Glutamatergic neuron (in vitro differentiated cells): ENCODE measurements at places on chromosomes 3 and 15.

GRCh38 chr3:108501535-108501934, 8.9 kb downstream of the MYH15 start:
- DNase-seq: no peak

GRCh38 chr3:149902498-149903139, 68.1 kb downstream of the PFN2 start:
- DNase-seq: no peak

DNA sequence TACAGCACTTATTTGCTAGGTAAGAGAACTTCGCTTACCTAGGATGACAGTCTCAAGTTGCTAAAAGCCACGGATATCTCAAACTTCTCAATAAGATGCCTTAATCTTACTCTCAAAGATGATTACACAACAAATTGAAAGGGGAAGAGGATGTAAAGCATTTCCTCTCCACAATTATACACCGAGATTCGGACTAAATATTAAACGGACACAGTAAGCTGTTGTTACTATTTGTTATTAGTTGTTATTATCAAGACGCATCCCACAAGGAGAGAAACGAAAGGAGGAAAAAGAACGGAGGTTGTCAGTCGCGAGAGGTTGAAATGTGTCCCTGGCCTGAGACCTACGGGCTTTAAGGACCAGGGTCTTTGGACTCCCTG, 660 bp downstream of the ZNF106 start:
- DNase-seq: no peak

DNA sequence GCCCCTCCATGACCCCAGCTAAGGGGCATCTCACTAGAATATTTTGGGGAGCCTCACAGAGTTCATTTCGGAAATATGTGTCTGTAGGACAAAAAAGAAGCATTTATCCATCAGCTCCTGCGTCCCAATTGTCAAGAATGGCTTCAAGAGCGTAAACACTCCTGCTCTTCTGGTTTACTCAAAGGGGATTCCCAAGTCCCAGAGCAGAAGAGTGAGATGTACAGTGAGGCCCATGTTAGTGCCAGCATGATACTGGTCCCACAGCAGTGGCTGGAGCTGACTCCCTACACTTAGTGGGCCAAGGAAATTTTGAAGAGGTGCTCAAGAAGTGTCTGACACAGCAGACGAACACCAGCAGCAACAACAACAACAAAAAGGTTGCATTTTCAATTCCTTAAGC, 34.9 kb upstream of the ARL8B start:
- DNase-seq: no peak

DNA sequence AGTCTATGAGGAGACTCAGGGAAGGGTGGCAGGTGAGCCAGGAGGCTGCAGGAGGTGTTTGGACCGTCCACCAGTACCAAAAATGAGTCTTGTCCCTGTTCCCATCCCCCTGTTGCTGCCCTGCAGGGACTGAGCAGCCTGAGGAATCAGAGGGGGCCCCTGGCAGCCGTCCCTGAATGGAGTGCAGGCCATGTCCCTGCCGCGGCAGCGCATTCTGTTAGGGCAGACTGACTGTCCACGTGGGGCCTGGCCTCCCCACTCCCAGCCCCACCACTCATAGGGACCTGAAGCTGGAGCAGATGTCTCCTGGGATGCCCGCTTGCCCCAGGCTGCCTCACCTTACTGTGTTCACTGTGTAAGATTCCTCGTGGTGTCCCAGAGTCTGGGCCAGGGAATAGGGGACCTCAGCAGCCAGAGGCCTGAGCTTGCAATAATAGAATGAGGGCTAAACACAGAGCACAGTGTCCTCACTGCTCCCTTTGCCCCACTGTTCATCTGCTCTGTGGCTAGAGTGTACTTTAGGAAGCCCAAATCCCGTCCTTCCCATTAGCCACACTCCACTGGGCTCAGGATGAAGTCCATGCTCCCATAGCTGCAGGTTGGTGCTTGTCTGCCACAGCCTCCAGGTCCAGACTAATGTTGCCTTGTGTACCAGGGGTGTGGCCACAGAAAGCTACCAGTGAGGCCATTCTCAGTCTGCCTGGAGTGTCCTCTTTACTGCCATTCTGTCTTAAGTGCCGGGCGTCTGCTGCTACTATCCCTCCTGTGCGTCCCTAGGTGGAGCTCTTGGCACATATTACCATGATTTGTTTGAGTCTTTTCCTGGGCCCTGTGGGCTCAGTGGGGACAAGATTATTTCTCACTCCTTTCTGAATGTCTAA, 63.2 kb downstream of the HCN4 start:
- DNase-seq: peak; percentile 65

DNA sequence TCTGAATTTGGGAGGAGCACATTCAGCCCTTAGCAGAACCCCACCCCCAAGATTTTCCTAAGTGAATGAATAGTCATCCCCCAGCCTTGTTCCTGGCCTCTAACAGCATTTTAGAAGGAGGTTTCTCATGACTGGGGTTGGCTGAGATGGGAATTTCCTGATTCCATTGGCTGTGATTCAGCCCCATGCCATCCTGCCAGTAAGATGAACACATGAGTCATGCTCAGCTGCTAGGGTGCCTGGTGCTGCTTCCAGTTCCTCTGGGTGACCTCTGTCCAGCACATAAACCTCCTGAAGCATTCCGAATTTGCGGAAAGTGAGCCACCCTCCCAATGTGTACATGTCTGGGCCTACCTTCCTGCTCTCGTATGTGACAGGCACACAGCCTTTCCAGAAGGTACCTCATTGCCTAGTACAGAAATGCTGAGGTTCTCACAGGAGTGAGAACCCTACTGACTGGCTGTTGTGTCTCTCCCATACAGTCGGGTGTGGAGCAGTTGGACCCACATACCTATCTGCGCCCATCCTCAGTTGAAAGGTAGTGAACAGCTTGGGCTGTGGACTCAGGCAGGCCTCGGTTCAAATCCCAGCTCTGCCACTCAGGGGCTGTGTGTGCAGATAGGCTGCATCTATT, 91.7 kb downstream of the APBA2 start:
- DNase-seq: no peak

GRCh38 chr3:52195823-52196331, 2.1 kb upstream of the ALAS1 start:
- no peak for DNase-seq

DNA sequence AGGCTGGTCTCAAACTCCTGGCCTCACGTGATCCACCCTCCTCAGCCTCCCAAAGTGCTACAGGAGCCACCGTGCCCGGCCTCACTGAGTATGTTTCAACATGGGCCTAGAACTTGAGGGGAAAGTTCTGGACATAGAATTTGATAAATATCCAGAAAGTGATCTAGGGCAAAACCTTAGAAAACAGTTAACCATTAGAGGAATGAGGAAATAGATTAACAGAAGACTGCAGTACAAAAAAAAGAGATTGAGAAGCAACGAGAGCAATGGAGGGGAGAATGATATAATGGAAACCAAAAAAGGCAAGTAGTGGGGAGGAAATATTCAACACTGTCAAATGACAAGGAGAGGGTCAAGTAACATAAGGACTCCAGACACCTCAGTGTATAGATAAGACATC, 191.5 kb downstream of the PLCH1 start:
- no peak for DNase-seq

- DNase-seq: no peak
Measured at GRCh38 chr15:69462030-69462492, 9.4 kb downstream of the RPLP1 start.

DNA sequence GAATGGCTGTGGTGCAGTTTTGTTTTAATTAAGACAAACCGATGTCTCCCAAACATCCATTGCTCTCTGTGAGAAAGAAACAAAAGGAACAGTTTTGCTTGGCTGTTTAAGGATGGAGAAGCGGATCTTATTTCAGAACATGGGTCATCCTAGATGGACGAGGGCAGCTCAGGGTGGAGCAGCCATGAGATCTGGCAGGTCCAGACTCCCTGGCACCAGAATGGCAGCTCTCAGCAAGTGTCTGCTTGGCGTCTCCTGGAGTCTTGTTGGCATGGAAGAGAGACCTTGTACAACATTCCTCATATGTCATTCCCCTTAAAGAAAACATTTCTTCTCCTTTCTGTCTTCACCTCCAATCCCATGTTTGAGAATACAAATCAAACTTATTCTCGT, 93.8 kb downstream of the ADAMTSL3 start:
- DNase-seq: no peak

DNA sequence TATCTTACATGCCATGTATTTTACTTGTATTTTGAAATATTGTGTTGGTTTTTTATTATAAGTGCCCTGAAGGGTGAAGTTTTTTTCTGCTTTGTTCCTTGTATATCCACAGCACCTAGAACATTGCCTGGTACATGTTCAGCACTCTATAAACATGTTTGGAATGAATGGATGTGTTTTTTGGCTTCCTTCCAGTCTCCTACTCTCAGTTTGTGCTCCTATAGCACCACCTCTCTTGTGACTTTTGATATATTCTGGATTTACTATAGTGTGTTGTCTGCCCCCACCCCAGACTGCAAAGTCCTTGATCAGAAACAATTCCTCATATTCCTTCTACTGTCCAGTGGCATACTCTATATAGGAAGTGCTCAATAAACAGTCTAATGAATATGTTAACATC, 60.6 kb downstream of the PLCL2 start:
- DNase-seq: no peak

GRCh38 chr15:69777356-69777755, 320.4 kb downstream of the TLE3 start:
- DNase-seq: no peak

DNA sequence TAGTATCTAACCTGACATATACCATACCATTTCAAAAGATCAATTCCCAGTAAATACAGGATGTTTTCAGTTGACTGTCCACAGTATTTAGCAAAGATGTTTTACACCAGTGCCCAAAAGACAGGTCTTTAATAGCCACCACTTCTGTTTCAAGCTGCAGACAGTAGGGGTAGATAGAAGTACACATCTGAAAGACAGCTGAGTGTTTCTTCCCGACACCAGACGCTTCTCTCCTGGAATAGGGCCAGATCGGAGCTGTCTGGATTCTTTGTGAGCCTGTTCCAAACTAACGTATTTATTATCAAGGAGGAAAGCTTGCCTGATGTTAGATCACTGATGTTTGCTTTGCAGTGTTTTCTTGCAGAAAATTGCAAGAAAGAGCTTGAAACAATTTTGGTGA, 136.1 kb upstream of the RBMS3 start:
- DNase-seq: no peak

DNA sequence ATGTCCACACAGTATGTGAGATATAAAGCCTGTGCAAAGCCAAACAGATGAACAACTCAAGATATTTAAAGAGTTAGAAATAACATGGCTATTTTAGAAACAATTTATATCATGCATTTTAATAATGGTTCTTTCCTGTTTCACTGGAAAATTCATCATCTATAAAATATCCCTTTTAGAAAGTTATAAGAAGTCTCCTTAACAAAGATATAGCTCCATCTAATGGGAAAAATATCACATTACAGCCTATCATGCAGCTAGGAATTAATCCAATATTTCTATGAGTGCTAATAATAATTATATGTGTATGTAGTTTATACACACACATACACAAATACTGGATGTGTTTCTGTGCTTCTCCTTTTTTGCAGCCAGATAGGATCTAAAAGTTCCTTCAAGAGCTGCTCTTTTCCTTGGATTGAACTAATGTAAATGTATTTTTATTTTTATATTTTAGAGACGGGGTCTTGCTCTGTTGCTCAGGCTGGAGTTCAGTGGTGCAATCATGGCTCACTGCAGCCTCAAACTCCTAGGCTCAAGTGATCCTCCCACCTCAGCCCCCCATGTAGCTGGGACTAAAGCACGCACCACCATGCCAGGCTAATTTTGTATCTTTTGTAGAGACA, 21.6 kb downstream of the RPL22L1 start:
- no peak for DNase-seq

DNA sequence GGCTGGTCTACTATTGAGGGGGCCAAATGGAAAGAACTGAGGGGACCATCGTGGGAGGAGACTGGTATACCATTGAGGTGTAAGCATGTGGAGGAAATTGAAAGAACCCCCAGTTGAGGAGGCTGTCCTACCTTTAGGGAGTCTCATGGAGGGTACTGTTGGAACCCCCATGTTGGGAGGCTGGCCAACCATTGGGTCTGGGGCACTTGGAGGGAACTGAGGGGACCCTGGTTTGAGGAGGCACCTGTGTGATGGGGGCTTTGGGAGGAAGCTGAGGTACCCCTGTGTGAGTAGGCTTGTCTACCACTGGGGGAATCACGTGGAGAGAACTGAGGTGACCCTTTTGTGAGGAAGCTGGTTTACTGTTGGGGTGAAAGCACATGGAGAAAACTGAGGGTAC, 157.5 kb downstream of the FBLN2 start:
- DNase-seq: peak; percentile 1

GRCh38 chr3:72123908-72124441, 339.0 kb upstream of the PROK2 start:
- DNase-seq: no peak

DNA sequence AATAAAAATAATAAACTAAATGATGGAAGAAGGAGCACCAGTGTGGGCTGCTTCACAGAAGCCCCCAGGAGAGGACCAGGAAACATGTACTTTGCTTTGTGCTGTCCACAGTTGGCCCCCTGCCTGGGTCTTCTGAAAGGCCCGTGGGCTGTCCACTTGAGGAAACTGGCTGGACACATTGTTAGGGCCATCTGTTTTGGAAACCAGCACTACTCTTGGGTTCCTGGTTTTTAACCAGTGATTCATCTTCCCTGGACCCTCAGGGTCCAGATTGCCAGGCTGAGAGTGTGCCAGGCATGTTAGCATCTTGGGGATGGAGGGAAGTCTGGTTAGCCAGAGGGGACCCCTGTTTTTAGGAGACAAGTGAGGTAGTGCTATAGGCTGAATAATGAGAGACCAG, 297.2 kb upstream of the C2CD4B start:
- DNase-seq: no peak

DNA sequence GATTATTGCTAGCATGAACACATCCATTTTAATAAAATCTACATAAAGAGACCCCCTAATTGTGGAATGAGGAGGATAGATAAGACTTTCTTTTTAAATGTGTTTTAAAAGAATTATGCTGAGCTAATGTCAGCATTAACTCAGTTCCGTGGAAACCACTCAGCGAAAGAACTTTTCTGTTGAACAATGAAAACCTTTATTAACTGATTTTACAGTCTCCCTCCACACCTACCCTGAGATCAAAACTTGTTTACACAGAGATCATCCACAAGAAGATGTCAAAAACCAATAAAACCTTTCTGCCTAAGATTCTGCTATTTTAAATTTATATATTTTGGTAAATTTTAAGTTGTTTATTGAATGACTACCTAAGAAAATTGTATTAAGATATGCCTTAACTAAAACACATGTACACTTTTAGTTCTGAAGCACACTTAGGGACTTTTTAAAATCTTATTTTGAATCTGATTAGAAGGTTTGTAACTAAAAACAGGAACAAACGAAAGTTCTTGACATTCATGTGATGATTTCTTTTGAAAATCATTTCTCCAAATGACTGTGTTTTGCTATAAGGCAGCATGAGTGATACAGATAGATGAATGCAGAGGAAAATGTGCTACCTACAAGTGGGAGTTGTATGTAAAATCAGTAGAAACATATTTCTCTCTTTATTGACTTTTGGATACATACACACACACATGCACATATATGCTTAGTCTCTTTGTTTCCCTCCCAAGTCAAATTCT, 369.0 kb downstream of the UNC13C start:
- no peak for DNase-seq
